ENCODE measurements at places on chromosomes 12 and 14. TPM values are rescaled to one million over a fixed set of nuclear protein-coding genes. Genes with fewer than 3 reads are reported as not detected.

DEGS2 gene
- 0.52 TPM for total RNA-seq

SLC6A12 gene
- total RNA-seq: not detected

PKP2 gene
- 5.2 TPM for total RNA-seq

NGB gene
- not detected for total RNA-seq

CSRNP2 gene
- total RNA-seq: 11.5 TPM

CPNE8 gene
- total RNA-seq: 4.7 TPM
